ENCODE measurements at places on chromosomes 12 and 14.

DNA sequence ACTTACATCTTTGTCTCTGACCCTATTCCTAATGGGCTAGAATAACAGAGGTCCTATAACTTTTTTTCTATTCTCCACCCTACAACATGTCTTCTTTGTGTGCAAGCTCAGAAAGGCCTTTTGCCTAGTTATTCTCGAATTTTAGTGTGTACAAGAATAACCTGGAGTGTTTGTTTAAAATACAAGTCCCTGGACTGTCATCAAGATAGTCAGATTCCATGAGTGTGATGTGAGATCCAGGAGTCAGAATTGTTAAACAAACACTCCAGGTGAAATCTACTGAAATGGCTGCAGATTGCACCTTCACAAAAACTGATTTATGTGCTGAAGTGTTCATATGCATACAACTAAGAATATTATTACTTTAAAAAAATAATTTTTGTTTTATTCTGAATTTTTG lies 114.4 kb upstream of the DIO2 start:
- DNase-seq: no peak

DNA sequence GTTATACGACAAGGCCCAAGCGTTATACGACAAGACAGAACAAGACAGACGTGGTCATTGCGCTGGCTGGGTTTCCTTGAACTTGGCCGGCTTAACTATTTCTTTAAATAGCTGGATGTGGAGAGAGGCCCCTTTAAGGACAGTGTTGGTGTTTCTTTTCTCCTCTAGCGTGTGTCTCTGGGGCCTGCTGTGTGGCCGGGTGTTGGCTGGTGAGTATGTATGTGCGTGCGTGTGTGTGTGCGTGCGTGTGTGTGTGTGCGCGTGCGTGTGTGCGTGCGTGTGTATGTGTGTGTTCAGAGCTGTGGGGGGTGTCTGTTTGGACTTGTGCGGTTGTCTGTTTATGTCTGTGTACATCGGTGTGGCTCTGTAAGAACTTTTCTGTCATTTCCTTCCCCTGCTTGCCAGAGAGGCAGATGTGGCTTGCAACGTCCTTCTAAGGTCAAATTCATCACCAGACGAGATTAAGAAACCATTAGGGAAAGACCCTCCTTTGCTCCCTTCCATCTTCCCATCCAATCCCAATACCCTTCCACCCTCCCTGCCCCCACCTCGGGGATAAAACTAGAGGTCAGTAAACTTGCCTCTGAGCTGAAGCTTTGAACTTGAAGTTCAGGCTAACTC lies 78.6 kb upstream of the TBX3 start:
- no peak for DNase-seq

- no peak for DNase-seq
These were observed 126.7 kb downstream of the PRKD1 start for GRCh38 chr14:29800961-29801360.

DNA sequence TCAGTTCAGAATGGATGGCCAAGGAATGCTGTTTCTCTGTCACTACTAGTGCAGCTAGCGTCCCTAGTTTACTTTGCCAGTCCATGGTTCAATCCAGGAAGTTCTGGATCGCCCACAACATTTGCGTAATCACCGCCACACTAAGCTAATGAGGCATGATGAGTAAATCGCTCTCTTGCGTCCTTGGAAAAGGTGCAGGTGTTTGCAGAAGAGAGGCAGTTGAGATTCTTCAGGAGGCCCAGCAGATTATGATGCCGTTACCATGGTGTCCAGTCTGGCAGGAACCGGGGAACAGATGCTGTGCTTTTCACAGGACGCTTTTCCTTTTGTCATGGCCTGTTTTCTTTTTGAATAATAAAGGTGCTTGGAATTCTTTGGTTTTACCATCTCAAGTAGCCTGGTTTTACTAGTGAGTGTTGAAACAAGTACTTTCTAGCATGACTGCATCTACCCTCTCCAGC lies 9.0 kb downstream of the TPH2 start:
- no peak for DNase-seq

- DNase-seq: no peak
These were observed 6.9 kb upstream of the SVOP start for GRCh38 chr12:109027767-109028166.

GRCh38 chr14:102473559-102473958 lies 36.0 kb downstream of the ANKRD9 start:
- no peak for DNase-seq

DNA sequence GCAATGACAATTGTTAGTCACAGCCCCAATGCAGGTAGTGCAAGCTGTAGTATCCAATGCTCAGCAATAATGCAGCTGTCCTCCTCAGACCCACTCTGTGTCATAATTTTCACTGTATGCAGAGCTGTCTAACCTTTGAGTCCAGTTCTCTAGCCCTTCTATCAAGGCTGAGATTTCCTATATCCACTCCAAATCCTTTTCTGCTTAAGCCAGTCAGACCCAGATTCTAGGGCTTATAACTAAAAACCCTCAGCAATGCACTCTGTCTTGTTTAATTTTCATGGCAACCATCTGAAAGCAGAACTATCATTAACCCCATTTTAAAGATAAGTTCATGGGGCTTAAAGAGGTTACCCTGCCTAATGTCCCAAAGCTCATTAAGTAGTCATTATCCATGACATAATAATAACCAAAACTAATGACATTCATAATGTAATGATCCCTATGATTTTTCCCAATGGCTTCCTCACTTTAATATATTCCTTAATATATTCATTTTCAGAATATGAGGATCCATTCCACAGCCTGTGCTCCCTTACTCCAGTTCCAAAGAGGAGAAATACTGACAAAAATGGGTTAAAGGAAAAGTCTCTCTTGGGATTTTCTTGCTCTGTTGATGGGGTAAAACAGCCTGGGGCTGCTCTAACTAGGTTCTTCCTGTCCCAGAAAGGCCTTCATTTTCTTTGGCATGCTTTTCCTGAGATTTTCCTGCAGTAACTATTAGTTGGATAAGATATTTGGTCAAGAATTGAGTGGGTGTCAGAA lies 29.5 kb downstream of the TXNDC16 start:
- DNase-seq: no peak

GRCh38 chr14:86613126-86613525 lies 1083.2 kb downstream of the FLRT2 start:
- DNase-seq: no peak

DNA sequence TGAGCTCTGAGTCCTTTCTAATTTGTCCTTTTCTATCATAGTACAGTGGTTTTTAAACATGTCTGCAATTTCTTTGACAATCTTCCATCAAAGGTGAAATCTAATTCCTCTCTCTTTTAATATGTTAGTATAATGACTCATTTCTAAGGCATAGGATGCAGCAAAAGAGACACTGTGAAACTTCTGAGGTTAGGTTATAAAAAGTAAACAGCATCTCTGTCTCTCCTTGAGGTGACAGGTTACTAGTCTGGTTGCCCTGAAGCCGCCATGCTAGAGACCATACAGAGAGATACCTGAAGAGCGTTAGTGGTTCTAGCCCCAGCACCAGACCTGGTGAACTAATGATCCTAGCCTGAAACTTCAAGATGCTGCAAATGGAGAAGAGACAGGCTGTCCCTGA lies 114.3 kb downstream of the PPM1A start:
- no peak for DNase-seq

- peak; percentile 83 for DNase-seq
These were observed 29.3 kb upstream of the PNMA1 start for GRCh38 chr14:73743431-73743931.

DNA sequence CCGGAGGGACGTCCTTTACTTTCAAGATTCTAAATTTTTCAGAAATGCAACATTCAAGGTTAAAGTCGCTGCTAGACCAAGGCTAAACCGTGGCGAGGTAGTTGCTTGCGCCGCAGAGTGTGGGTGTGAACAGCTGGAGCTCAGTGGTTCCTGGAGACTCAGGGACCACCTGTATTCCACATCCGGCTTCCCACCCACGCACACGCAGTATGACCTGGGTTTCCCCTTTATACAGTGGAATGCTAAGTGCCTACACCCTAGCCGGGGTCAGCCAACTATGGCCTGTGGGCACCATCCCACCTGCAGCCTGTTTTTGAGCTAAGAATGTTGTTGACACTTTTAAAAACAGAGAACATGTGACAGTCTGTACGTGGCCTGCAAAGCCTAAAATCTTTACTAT lies 42.9 kb upstream of the TESC start:
- no peak for DNase-seq

DNA sequence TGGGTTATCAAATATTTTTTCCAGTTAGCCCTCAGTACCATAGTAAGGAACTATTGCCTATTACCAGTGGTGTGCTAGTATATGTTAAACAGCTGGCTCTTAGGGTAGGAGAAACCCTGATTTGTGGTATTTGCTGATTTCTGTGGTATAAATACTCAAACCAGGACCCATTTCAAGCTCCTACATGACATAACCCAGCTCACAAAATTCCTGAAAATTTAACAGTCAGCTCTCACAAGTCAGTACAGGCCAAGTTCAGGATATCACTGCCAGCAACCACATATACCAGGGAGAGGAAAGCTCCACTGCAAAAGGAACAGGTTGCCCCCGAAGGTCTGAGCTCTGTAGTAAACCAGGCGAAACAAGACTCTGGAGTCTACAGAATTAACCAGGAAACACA lies 315.3 kb downstream of the NOVA1 start:
- DNase-seq: no peak

- DNase-seq: no peak
These were observed 106.7 kb downstream of the PPP2R5E start for GRCh38 chr14:63436286-63437098.

DNA sequence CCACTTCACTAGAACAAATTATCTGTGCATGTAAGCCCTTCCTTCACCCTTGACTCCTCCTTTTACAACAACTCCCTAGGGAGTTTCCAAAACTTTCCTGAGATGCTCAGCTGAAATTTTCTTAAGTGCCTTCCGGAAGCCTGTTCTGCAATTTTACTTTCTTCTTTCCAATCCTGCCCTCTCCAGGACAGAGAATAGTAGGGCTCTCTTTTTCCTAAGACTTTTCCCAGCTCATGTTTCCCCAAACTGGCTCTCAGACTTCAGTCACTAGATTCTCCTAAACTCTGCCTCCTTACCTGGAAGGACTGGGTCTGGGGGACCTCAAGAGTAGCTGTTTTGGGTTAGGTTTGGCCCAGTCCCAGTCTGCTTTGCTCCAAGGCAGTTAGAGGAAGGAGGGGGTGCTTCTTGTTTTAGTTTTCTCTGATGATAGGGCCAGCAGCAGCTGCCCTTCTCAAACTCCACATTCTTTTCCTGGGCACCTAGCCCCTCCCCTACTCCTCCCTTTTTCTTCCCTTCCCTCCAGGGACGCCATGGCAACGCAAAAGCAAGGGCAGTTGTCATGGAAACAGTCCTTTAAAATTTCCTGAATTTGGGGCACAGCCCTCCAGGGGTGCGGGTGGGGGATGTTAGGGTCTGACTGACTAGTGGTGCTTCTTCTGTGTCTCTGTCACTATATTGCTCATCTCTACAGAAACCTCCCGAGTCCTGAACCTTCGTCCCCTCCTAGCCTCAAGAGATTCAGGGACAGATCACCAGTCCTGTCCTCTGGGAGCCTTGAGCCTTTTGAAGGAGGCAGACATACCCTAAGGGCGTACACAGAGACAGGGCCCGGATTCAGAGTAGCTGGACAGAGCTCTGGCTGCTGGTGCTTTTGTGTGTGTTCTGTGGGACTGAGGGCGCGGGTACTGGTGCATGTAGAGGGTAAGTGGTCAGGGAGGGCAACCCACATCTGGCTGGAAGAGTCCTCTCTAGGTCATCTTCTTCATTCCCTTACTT lies 17.0 kb downstream of the PPP1R1A start:
- no peak for DNase-seq

GRCh38 chr12:76848132-76848531 lies 30.7 kb downstream of the CSRP2 start:
- no peak for DNase-seq

GRCh38 chr14:95710106-95710505 lies 3.8 kb downstream of the TCL1A start:
- no peak for DNase-seq

DNA sequence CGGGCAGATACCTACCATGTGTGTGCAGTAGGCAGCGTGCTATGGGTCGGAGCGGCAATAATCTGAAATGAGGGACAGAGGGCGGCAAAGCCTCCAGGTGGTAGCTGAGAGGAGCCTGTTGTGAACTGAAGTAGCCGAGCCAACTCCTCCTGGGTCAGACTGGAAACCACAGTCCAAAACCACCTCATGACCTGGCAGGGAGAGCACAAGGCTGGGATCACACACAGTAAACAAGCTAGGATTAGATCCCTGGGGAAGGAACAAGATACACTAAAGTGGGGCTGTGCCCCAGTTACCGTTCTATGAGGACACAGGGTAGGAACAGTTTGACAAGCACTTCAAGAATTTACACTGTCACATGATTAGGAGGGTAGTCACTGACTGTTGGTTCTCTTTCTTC lies 49.0 kb downstream of the AREL1 start:
- no peak for DNase-seq

GRCh38 chr12:45483571-45483970 lies 245.9 kb upstream of the ARID2 start:
- DNase-seq: no peak

GRCh38 chr12:22409377-22410164 lies 75.1 kb upstream of the ST8SIA1 start:
- no peak for DNase-seq

- DNase-seq: no peak
These were observed 31.9 kb upstream of the HIF1A start for GRCh38 chr14:61663312-61663979.

GRCh38 chr12:47098099-47098498 lies 18.3 kb upstream of the AMIGO2 start:
- no peak for DNase-seq

- peak; percentile 76 for DNase-seq
These were observed 64.2 kb downstream of the ERGIC2 start for GRCh38 chr12:29316752-29317151.

DNA sequence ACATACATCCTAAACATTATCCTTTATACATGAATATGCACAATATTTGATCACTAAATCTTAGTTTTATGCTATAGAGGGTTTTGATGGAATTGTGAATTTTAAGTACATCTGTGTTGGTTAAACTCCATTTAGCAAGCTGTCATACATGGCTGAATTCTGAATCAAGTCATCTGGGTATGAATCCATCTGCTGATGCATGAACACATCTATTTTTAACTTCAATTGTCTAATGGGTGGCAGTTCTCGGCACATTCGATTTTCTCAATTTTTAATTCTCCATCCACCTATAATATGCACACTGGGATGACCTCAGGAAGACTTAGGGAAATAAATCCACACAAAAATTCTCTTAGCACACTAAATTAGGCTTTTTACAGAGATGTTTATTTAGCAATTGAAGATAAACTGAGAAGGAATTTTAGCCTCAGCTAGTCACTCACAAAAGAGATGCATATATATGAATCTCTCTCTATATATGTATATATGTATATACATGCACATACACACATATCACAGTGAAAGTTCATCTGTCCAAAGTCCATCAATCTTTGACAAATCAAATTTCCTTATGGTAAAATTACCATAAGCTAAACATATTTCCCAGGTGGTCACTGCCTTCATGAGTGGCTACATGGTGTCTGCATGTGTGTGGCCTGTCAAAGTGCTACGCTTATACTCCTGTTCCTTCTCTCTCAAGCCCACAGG lies 44.5 kb upstream of the VPS33A start:
- DNase-seq: no peak

GRCh38 chr14:50531595-50532501 lies 521 bp downstream of the MAP4K5 start:
- DNase-seq: peak; percentile 77

Data from cardiac septum (tissue), 1 donor.